Karpas-422 (cell line): ENCODE measurements at places on chromosomes 11 and 22.
A peak's percentile ranks its signal among the peaks of the same experiment; 100 is the strongest.

DNA sequence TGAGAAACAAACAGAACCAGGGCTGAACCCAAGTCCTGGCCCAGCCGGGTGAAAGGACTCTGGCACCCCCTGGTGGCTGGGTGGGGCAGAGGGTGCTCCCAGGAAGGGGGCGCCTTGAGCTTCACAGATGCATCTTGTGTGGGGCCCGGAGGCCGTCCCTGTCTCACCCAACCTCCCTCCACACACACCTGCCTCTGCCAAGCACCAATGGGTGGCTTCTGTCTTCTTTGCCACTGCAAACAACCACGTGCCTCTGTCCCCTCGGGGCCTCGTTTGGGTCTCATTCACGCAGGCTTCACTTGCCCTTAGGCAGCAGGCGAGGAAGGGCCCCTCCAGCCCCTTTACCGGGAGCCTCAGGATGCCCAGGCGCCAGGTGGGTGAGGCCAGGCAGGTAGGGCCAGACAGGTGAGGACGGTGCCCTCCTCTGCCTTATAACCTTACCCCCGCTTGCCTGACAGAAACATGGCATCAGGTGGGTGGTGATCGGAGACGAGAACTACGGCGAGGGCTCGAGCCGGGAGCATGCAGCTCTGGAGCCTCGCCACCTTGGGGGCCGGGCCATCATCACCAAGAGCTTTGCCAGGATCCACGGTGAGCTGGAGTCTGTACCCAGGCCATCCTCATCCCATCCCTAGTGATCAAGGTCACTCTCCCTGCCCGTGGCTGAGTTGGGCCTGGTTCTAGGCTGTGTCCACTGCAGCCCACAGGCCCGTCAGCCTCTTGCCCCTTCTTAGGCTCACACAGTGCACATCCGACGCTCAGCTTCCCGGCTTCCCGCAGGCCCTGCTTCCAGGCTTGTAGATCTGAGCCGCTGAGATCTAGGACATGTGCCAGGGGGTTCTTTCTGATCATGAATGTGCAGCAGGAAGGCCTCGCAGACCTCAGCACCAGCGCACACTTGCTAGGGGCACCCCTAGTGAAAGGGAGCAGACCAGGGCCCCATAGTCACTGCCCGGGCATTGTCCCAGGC, 17.2 kb downstream of the POLR3H start:
- DNase-seq = peak; percentile 90

DNA sequence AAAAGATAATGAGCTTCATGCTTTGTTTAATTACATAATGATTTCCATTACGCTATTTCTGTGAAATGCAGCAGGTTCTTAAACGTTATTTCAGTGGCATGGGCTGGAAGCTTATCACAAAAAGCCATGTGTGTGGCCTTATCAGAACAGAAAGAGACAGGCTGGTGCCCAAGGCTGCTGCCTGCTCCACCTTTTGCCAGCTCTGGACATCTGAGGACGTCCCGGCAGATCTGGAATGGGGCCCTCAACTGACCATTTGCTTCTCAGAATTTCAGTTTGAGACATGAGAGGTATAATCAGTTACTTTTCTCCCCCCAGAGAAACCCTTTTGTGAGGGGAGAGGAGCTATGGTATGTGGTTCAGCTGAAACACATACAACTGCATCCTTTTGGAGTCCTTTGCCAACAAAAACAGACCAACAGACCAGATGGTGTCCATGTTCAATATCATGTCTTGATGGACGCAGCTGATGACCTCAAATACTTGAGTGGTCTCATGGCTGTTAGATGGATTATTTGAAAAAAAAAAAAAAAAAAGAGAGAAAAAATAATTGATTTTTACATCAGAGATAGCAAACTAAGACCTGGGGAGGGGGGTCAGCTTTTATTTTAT, 8.6 kb downstream of the CDPF1 start:
- DNase-seq = no peak

DNA sequence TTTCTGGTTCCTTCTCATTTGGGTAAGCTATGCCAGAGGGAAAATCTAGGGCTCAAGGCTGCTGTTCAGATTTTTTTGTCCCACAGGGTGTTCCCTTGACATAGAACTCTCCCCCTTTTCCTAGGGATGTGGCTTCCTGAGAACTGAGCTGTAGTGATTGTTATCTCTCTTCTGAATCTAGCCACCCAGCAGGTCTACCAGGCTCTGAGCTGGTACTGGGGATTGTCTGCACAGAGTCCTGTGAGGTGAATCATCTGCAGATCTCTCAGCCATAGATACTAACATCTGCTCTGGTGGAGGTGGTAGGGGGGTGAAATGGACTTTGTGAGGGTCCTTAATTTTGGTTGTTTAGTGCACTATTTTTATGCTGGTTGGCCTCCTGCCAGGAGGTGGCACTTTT, 167.3 kb upstream of the PGR start:
- no peak for DNase-seq

DNA sequence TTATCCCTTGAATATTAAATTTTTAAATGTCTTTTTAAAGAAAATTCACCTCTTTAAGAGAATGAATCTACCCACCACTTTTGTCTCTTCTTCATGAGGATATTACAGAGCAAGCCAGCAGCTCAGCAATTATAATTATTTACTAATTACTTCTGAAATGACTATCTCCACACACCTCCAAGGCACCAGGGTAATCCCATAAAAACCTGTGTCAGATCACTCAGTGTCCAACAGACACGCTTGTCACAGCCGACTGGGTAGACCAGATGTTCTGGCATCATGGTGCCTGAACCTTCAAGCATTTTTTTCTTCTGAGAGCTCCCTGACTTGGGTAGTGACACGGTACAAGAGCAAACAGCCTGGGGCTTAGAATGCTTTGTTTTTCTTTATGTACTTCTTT, 61.4 kb downstream of the EFCAB6 start:
- DNase-seq = no peak

- no peak for DNase-seq
Measured at GRCh38 chr11:122100037-122100755, 15.8 kb downstream of the BLID start.

- no peak for DNase-seq
Measured at GRCh38 chr11:76786441-76787014, 3.4 kb downstream of the TSKU start.

GRCh38 chr11:86214710-86215109, 29.8 kb upstream of the EED start:
- no peak for DNase-seq

GRCh38 chr22:38652859-38653258, 3.3 kb downstream of the FAM227A start:
- peak; percentile 56 for DNase-seq

GRCh38 chr11:125170510-125171031, 6.0 kb downstream of the PKNOX2 start:
- DNase-seq = no peak

DNA sequence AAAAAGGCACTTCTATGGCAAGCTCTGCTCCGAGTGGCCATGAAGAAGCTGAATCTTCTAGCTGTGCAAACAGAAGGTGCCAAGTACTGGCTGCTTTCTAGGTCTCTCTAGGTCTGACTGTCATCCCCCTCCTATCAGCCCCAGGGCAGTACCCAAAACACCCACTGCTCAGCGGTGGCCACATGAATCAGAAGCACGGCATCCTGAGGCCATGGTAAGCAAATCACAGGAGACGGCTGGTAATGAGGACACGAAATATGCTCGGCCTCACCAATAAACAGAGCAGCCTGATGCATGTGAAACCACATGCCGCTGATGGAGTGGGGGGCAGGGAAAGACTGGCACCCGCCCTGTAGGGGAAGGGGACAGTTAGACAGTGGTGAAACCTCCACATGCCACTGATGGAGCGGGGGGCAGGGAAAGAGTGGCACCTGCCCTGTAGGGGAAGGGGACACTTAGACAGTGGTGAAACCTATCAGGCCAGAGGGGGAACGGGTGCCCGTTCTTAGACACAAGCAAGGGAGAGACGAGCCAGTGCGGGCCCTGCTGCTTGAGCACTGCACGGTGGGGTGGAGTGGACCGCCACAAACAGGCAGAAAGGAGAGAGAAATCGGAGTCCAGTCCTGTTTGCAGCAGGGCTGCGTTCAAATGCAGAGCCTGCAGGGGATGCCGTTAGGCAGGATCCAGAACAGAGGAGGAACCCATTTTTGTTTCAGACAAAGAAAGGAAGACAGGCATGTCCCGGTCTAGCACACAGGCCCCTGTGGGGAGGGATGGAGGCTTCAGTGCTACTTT, 29.9 kb upstream of the MOB2 start:
- DNase-seq = no peak

DNA sequence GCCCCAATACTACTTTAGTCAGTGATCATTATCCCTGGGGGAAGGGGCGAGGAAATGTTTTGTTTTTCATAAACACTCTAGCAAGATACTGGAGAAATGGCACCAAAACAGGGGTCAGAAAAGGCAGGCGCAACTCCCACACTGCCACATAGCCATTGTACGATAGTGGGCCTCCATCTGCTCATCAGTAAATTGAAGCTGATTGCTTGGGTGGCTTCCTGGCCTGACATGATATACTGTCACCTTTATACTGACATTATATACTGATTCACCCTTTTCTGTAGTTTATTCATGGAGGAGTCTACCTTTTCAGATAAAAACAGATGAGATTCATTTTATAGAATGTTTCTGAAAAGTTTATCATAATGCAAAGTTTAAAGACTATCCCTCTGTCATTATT, 51.6 kb upstream of the CCDC34 start:
- no peak for DNase-seq
